ENCODE measurements at places on chromosomes 3 and 15.

DNA sequence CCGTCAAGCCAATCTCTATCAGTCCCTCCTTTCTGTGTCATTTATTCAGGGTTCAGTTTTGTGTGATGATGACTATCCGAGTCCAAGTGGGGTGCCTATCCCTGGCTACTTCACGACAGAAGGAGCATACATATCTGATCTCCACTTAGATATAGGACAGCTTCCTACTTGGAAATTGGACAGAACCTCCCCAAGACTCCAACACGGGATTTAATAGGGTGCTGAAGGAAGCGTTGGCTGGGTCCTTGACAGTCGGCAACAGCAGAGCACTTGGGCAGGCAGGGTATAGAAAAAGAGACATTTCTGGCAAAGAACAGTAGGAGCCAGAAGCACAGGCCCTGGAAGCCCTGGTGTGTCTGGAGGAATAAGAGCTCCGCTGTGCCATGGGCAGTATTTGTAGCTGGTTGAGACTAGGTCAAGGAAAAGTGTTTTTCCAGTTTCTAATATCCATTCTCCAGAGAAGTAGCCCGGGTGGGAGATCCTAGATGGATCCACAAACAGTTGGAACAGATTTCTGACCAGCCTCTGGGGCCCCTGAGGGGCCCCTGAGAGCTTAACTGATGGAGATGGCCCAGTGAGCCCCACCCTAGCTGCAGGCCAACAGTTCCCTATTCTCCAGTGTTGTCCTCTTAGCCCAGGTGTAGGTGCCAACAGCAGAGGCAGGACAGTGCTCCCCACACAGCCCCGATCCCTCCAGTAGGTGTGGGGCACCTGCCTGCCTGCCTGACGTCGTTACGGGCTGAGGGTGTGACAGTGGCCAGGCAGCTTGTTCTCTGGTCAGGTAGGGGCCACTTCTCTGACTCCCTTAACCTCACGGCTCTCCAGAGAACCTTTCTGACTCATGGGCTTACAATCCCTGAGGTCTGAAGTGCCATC lies 130.8 kb downstream of the CHCHD6 start:
- no peak for DNase-seq

DNA sequence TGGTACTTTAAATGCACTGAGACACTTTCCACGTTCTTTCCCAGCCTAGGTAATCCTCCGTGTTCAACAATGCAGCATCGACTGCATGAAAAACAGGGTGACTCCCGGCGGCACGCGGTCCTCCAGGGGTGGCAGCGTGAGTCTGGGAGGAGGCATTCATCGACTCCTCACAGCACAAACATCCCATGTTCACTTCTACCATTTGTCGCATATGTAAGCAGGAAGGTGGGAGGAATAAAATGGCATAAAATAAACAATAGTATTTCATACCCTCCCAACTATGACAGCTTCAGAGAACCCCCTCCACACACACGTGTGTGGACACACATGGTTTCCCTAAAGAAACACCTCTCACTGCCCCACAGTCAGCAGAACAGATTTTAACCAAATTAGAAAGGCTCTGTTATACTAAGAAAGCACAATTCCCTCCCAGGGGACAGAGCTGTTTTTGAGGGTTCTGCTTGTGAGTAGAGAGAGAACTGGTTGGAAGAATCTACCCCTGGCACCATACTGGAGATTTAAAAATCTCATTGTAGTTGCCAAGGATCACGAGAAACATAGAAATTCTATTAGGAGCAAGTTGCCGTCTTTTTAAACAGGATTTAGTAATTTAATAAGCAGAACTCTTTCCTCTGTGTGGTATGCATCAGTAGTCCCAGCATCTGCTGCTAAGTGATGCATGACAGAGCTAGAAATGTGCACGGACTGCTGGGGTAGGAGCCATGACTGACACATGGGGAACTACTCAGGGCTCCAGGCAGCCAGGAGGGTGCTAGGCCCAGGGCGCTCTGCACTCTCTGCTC lies 6.0 kb downstream of the FAM43A start:
- DNase-seq = no peak

- DNase-seq = no peak
Measured at GRCh38 chr3:69181592-69182211, 59.3 kb upstream of the LMOD3 start.

- DNase-seq = no peak
Measured at GRCh38 chr3:78993375-78993774, 774.4 kb downstream of the ROBO1 start.

DNA sequence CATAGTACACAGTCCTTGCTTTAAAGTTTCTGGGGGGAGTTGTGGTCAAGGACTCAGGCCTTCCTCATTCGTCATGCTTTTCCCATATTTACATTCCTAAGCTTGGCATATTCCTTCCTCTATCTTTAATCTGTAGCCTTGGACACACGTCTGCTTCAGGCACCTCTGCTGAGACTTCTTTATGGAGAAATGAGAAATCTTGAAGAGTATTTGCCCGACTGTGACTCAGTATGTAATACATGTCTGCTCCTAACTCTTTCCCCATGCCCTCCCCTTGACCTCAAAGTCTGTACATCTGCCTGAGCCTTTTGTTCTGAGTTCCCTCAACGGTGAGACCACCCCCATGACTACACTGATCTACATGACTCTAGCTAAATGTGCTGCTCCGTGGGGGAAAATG lies 246.1 kb downstream of the SI start:
- DNase-seq = no peak

GRCh38 chr3:68666429-68667136 lies 265.8 kb downstream of the TAFA4 start:
- no peak for DNase-seq

DNA sequence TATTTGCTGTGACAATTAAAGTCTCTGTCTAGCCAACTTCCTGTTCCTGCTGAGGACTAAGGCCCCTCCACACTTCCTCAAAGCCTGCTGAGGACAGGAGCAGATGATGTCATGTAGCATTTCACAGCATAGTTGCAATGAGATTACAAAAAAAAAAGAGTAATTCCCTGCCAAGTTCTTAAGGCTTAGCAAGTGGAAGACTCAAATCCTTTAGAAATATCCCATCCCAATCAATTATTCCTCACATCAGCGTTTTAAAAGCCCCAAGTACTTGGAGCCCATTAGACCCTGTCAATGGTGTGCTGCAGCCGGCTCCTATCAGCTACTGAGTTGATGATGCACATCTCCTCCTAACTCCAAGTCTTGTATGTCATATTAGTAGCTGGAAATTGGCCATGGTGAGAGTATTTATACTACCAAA lies 51.7 kb downstream of the TRANK1 start:
- DNase-seq = peak; percentile 5

GRCh38 chr3:8891774-8892173 lies 71.5 kb downstream of the RAD18 start:
- no peak for DNase-seq

DNA sequence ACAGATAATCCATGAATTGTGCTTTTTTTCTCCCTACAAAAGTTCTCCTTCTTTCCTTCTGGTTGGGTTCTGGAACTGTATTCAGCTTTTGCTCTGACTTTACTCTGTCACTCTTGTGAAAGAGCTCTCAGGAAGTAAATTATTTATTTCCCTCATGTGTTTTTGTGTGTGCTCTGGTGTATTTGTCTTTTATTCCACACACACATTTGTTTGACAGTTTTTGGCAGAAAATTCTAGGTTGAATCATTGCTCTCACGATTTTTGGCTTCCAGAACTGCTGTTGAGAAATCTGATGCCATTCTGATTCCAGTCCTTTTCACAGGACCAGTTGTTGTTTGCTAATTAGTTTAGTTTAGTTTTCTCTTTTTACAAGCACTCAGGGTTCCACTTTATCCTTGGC lies 172.8 kb downstream of the PLCH1 start:
- no peak for DNase-seq

- no peak for DNase-seq
Measured at GRCh38 chr15:40102897-40103858, 5.5 kb downstream of the BMF start.

- DNase-seq = no peak
Measured at GRCh38 chr3:10170915-10171478, 6.3 kb downstream of the IRAK2 start.

GRCh38 chr3:150797155-150797554 lies 34.2 kb upstream of the SIAH2 start:
- DNase-seq = no peak

GRCh38 chr3:35651851-35652250 lies 12.5 kb downstream of the ARPP21 start:
- no peak for DNase-seq

GRCh38 chr3:156478891-156479290 lies 76.0 kb downstream of the SSR3 start:
- DNase-seq = no peak

DNA sequence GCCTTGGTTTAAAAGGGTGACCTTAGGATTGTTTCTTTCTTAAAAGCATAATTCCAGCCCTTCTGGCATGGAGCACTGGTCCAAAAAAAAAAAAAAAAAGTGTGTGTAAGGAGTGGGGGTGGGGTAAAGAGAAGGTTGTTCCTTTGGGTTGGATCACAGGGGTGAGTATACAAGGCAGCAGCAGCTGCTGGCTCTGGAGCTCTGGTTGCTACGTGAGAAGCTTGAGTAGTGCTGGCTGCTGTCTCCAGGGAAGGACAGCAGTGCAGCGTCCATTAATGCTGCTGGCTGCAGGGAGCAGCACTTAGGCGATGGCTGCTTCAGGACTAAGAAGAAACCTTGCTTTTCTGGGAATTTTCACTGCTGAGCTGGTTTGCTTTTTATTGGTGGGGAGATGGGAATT lies 2.3 kb downstream of the SETD5 start:
- no peak for DNase-seq

GRCh38 chr3:170809007-170809974 lies 60.7 kb downstream of the RPL22L1 start:
- no peak for DNase-seq

- no peak for DNase-seq
Measured at GRCh38 chr3:142273501-142273900, 48.1 kb upstream of the GK5 start.

- no peak for DNase-seq
Measured at GRCh38 chr15:65100442-65100841, 14.6 kb downstream of the UBAP1L start.

DNA sequence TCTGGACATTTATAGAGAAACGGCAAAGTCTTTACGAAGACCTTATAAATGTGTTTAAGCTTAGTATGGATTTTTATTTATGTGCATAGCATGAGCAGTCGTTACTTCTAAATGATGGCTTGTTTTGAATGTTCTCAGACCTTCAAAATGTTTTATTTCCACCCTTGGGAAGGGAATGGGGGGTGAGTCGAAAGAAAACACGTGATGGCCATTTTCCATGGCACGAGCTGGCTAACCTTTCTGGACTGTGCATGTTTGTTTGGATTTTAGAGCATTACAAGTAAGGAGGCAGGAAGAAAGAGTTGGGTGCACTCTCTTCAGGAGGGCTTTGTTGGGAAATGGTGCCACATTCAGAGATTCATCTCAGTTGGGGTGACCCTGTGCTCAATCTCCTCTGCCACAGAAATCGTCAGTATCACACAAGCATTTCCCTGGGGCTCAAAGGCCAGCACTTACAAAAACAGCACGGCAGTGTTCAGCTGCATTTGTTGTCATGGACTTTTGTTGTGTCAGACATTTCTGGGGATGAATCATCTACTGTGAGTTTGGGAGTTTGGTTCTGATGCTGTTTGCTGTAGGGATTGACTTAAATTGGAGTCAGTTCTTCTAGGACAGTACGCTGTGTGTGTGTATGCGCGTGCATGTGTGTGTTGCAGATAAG lies 52.3 kb upstream of the ADAMTS9 start:
- DNase-seq = no peak

DNA sequence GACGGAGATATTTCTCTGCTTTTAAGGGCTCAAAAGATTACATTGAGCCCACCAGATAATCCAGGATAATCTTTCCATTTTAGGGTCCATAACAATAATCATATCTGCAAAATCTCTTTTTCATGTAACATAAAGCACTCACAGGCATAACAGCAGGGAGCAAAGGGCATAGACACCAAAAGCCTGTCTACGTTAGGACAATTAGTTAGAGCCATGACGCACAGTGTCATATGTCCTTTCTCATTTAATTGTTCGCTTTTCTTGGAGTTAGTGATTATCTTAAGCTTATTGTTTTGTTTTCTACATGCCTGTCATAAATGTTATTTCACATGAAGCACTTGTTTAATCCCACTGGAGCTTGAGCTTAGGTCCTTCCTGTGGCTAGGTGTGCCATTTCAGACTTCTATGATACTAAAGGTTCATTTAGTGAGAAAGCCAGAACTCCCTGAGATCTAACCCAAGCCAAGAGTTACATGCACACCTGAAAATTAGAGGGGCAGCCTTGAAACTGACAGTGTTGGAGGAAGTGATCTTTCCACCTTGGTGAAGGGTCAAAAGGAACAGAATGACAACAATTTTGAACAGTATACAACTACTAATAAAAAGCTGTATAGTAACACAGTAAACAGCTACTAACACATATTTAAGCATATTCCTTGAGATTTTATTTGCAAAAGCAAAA lies 11.7 kb upstream of the HHATL start:
- DNase-seq = no peak

GRCh38 chr3:181713676-181714612 lies 2.2 kb downstream of the SOX2 start:
- no peak for DNase-seq

DNA sequence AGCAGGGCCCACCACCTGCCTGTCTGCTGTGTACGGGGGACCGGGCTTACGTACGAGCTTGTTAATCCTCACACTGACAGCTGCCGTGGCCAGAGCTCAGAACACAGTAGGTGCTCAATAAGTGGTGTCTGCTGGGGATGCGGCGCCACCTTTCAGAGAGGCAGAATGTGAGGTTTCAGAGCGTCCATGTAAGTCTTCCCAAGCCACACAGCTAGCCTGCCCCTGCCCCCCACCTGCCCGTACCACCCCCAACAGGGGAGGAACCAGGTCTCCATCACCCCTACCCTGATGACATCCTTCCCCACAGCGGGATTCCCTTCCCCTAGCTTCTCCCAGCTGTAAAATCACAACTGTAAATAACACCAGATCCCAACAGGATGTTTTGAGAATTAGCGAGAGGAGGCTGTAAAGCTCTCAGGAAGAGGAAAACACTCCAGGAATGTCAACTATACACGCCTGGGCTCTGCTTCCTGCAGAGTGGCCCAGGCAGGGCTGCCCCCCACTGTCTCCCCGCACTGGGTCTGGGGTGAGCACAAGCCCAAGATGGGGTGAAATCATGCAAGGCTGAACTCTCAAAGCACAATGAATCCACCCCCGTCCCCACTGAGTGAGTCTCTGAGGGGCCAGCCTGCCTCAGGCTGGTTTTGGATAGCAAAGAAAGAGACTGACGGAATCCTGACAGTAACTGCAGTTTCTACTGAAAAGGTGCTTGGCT lies 250.1 kb upstream of the LYSMD4 start:
- no peak for DNase-seq

All from esophagus squamous epithelium (tissue), 5 donors.